ENCODE measurements at places on chromosomes 7 and 10.

DNA sequence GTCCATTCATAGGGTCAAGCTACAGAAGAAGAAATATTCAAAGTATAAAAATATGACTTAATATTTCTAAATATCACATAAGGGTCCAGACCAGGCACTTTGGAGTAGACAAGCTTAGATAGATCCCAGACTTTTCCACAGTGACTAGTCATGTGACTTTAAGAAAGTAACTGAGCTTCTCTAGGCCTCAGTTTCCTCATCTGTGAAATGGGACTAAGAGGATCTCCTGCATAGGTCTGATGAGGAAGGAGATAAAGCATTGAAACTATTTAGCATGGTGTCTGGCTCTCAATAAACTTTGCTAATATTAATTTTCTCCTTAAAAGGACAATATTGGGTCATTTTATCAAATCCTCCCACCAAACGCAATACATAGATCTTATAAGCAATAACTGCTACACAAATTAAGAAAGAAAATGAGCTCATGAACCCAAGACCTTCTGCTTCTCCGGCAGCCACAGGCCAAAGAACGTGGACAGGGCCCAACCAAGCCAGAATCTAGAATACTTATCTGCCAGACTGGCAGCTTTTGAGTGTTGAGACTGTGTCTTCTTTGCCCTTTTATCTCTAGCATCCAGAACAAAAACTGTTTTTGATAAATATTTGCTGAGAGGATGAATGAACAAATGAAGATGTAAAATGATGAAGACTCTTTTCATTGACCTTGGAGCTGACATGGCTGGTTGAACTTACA, 1.6 kb upstream of the TARP start:
- no peak for DNase-seq

DNA sequence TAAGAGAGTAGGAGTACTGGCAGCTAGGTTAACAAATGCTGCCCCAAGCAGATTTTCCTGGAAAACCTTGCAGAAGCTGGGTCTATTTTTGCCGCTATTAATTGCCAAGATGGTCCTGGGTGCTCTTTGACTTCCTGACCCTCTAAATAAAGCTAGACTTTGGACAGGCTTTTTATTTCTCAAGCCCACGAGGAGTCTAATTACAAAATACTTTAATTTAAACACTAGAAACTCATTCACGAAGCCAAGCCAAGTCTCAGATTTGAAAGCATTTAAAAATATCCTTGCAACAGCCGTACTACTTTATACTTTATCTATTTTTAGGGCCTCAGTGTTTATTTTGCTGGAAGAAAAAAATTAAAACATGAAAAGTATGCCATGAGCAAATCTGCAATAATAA, 45.1 kb downstream of the TMEM26 start:
- DNase-seq = no peak

GRCh38 chr7:142771353-142771723, 568 bp downstream of the PRSS2 start:
- no peak for DNase-seq

- no peak for DNase-seq
These were observed 210.8 kb downstream of the DNAJB6 start for GRCh38 chr7:157547611-157548010.

DNA sequence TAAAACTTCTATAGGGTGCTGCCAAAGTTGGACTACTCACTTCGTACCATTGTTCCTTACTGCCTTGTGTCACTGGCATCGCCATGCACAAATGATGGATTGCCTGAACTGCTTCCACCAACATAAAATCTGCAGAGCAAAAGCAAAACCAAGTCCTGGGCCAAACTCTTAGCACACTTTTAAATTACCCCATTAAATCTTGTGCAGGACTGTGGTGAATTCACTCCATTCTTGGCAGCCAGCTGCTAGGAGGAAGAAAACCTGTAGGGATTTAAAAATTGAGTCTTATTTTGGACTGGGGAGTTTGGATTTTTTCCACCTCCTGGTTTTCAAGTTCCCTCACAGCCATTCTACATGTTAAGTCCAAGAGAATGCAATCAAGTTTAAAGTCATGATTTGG, 646.9 kb downstream of the SORCS3 start:
- DNase-seq = no peak

DNA sequence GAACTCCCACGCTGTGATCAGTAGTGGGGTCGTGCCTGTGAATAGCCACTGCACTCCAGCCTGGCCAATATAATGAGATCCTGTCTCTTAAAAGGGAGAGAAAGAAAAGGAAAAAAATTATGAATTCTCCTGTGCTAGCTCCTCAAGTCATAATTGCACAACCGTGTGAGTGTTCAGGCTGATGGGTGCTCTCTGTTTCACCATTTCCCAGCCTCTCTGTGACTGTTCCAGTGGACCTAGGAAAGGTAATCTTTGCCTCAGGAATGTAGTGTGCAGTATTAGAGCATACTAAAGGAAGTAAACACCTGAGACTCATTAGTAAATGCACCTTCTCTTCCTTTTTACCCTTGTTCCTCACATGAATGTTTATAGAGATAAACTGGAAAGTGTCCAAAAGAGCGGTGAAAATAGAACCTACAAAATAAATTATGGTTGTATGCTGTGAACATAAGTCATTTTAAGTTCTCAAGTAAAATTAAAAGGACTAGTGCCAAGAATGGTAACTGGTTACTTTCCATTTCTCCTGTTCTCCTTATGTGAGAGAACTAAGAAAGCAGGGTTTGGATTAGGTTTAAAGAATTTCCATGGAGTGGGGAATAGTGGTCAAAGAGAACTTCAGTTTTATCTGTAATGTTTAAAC, 42.7 kb downstream of the INPP5F start:
- DNase-seq = no peak

DNA sequence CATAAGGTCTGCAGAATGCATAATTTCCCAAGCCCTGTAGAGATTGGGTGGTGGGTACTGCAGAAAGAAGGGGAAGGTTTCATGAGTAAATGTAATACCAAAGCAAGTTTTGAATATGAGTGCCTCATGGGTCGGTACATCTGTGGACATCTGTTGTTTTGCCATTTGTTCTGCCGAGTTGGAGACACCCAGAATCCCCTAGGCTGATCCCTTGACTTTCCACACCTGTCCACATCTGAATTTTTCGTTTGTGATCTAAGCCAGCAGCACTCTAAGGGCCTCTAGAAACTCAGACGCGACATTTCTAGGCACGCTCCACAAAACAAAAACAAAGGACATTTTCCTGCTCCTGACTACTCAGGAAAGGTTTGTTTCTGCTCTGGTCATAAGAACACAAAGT, 11.7 kb upstream of the SLF2 start:
- no peak for DNase-seq

DNA sequence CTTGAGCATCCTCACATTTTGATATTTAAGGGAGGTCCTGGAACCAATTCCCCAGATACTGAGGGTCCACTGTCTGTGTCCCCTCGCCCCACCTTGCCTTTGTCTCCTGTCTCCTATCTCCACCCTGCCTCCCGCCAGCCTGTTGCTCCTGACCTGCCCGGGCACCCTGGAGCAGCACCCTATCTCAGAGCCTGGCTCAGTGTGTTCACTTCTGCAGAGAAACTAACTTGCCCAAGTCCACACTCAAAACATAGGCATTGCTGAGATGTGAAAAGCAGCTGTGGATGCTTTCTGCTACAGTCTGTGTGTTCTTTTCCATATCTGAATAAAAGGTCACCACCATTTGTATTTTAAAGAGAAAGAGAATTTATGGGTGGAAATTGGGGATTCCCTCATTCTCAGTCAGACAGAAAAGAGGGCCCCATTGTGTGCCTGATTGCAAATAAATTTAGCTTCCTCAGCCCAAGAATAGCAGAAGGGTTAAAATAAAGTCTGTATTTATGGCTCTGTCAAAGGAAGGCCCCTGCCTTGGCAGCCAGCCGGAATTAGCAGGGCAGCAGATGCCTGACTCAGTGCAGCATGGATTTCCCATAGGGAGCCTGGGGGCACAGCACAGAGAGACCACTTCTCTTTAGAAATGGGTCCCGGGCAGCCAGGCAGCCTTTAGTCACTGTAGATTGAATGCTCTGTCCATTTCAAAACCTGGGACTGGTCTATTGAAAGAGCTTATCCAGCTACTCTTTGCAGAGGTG, 161.3 kb downstream of the EGFR start:
- DNase-seq = no peak

DNA sequence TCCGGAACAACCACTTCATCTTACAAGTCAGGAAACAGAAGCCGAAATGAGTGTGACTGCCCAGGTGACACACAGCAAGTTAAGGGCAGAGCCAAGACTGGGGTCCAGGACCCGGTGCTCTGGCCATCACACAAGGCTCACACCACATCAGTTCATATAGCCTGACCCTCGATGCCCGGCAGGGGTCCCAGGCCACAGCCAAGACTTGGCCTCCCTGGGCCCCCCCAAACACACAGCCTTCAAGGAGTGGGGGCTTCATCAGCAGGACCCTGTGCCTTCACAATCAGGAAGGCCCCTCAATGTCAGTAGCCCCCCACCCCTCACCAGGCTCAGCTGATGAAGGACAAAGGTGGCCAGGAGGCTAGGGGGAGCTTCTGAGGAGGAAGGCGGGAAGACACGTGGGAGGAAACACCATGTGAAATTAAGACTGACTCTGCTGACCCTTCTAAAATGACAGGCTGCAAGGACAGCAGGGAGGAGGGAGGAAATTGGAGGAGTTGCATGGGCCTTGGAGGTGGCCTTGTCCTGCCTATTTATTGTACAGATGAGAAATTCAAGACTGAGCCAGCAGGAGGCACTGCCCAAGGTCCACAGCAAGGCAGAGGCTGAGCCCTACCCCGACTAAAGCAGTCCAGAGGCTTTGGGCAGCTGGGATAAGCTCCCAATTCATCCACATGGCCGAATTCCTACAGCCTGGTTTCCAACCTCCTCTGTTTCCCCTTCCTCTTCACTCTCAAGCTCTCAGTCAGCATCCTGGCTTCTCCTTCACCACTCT, 216.1 kb upstream of the ZMIZ1 start:
- no peak for DNase-seq

- DNase-seq = no peak
These were observed 41.9 kb upstream of the ASL start for GRCh38 chr7:66033471-66034385.

DNA sequence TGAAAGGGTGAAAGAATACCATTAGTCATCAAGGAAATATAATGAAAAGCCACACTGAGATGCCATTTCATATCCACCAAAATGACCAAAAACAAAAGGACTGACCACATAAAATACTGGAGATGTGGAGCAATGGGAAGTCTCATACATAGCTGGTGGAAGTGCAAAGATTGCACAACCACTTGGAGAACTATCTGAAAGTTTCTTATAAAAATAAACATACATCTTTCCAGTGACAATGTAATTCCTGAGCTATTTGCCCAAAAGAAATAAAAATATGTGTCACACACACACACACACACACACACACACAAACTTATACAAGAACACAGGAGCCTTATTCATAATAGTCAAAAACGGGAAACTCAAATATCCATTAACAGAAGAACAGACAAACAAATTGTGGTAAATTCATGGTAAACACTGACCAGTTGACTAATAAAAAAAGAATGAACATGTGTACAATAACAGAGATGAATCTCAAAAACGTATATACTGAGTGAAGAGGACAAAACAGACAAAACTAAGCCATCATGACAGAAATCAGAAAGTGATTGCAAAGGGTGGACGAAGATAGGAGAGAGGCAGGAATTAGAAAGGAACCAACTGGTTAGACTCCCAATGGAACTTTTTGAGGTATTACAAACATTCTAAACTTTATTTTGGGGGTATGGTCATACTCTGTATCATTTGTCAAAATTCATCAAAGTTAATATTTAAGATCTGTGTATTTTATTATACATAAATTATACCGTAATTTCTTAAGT, 21.5 kb downstream of the WASL start:
- no peak for DNase-seq

- DNase-seq = no peak
These were observed 17.1 kb downstream of the VOPP1 start for GRCh38 chr7:55555160-55555559.

GRCh38 chr10:43292755-43293676, 26.2 kb upstream of the RASGEF1A start:
- peak; percentile 23 for DNase-seq

DNA sequence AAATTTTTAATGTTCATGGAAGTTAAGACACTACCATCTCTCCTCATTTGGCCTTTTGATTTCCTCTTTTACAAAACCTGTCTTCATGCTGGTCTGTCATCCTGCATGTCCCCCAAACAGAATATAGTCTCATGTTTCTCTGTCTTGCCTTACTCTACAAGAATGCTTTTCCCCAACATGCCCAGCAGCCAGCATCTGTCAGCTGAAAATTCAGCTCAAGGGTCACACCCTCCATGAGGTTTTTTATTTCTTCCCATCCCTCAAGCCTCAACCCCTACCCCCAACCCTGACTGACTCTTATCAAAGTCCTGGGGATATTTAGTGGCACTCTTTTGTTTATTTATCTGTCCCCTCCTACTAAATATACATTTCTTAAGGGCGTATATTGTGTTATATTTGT, 202.0 kb downstream of the ANK3 start:
- no peak for DNase-seq

GRCh38 chr7:77426521-77427051, 10.4 kb upstream of the GSAP start:
- DNase-seq = no peak

DNA sequence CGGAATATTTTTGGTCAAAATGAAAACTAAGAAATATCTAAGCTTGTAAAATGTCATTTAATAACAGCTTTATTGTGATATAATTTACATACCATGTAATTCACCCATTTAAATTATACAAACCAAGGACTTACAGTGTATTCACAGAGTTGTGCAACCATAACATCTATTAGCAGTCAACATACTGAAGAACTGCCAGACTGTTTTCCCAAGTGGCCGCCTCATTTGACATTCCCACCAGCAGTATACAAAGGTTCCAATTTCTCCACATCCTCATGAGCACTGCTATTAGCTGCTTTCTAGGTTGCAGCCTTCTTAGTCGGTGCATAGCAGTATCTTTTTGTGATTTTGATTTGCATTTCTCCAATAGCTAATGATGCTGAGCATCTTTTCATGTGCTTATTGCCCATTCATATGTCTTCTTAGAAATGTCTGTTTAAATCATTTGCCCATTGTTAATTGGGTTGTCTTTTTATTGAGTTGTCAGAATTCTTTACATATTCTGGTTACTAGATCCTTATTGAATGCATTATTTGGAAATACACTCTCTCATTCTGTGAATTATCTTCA, 153.0 kb upstream of the FGFR2 start:
- DNase-seq = no peak

DNA sequence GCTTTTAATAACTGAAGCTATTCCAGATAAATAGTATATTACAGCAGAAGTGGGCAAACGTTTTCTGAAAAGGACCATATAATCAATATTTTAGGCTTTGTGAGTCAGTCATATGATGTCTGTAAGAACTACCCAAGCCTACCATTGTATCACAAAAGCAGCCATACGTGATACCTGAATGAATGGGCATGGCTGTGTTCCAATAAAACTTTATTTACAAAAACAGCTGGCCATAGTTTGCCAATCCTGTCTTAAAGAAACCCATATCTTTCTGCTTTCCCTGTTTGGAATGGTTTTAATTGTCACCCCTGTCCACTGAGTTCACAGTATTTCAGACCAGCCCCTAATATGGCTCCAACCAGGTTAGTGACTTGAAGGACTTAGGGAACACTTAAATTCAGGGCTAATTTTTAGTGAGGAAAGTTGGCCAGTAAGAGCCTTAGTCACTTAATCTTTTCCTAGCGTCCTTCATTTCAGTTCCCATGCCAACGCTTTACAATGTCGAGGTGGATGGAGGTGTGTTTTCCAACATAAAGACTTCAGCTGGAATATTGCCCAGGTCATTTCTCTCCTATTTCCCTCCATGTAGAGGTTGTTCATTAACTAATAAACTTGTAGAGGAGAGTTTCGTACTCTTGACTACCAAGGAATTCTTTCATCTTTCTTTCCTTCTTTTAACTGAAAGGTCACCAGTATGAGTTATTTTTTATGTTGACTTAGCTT, 184.5 kb downstream of the TRIL start:
- DNase-seq = no peak
